ENCODE measurements at places on chromosomes 12 and 14.

DNA sequence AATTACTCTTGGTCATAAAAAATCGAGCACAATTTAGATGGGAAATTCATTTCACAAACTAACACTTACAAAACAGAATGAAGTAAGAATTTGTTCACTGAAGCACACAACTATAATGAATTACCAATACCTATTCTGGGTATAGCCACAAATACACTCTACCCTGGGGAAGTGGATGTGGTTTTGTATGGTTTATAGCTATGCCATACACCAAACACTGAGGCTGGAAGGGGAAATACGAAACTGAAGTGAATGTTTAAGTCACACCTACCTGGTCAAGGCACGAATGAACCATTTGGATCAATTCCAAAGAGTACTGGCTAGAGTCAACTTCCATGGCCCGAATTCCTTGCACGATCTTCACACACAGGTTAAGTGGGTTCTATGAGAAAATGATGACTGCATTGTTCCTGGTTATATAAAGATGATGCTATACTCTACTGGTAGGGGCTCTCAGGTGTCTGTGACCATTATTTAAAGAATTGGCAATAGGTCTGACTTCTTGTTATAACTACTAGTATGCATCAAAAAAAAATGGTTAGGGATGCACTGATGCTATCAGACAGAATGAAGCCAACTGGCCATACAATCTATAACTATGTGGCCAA lies 12.8 kb downstream of the NEK9 start:
- no peak for DNase-seq

DNA sequence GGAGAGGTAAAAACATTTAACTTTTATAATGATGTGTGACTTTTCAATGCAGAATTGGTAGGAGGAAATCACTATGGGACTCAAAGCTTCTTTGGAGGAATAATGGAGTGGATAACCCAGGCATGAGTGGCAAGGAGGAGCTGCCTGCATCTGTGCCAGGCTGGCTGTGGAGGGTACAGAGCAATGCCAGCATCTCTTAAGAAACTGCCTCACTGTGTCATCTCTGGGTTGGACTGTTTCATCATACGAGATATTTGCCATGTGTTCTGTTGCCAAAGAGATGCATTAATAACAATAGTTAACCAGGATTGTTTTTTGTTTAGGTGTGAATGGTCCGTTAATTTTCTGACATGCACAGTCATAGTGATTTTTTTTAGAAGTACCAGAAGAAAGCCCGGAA lies 183.7 kb upstream of the NTF3 start:
- DNase-seq: no peak

GRCh38 chr12:12488823-12489550 lies 73.7 kb downstream of the DUSP16 start:
- DNase-seq: no peak

DNA sequence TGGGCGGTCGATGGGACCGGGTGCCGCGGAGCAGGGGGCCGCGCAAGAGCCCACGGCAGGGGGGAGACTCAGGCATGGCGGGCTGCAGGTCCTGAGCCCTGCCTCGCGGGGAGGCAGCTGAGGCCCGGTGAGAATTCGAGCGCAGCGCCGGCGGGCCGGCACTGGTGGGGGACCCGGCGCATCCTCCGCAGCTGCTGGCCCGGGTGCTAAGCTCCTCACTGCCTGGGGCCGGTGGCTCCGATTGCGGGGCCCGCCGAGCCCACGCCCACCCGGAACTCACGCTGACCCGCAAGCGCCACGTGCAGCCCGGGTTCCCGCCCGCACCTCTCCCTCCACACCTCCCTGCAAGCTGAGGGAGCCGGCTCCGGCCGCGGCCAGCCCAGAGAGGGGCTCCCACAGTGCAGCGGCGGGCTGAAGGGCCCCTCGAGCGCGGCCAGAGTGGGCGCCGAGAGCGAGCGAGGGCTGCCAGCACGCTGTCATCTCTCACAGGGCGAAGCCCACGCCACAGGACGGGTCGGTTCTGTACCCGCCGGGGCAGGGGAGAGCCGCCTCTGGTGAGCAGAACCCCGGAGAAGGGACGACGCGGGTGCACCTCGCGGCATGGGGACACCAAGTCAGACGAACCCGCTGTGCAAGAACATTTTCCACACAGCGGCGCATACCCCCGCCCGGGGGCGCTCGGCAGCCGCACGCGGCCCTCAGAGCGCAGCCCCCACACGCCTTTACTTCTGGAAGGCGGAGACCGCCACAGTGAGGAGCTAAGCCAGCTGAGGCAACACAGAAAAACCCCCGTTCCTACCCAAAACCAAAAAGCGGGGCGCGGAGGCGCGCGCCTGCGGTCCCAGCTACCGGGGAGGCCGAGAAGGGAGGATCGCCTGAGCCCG lies 1.2 kb upstream of the SIVA1 start:
- no peak for DNase-seq

DNA sequence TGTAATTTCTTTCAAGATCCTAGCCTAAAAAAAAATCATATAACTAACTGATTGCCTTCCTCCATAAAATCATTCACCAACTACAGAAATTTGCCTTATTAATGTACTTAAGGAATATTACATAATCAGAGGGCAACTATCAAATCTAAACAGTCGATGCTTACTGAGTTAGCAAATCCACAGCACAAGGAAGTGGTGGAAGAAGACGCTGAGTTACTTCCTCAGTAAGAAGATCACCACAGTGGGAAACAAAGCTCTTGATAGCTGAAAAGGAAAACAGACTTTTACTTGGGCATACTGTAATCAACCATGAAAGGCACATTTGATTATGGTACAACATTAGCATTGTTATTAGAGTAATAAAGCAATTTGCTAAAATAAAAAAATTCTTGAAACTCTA lies 48.7 kb downstream of the HEATR5A start:
- no peak for DNase-seq

GRCh38 chr12:57934819-57935218 lies 6.5 kb upstream of the ATP23 start:
- no peak for DNase-seq

- DNase-seq: peak; percentile 68
These were observed 19.8 kb downstream of the VASH1 start for GRCh38 chr14:76780875-76781647.

DNA sequence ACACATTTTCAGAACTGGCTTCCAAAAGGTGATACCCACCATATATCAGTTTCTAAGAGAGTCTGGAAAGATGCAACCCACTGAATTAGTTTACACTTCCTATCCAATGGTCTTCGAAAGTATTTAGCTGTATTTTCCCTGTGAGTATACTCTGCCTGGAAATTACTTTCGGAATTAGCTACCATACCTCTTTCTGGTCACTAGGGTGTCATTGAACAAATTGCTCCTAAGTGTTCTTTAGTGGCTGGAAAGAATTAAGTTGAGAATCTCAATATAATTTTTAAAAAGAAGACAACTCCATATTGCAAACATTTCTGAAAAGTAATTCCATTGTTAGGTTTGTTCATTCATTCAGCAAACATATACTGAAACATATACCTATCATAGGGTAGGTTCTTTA lies 283.1 kb upstream of the SSTR1 start:
- DNase-seq: no peak

- DNase-seq: no peak
These were observed 203.8 kb downstream of the CRADD start for GRCh38 chr12:93880853-93881522.

GRCh38 chr12:102526656-102527055 lies 46.3 kb upstream of the IGF1 start:
- DNase-seq: no peak

DNA sequence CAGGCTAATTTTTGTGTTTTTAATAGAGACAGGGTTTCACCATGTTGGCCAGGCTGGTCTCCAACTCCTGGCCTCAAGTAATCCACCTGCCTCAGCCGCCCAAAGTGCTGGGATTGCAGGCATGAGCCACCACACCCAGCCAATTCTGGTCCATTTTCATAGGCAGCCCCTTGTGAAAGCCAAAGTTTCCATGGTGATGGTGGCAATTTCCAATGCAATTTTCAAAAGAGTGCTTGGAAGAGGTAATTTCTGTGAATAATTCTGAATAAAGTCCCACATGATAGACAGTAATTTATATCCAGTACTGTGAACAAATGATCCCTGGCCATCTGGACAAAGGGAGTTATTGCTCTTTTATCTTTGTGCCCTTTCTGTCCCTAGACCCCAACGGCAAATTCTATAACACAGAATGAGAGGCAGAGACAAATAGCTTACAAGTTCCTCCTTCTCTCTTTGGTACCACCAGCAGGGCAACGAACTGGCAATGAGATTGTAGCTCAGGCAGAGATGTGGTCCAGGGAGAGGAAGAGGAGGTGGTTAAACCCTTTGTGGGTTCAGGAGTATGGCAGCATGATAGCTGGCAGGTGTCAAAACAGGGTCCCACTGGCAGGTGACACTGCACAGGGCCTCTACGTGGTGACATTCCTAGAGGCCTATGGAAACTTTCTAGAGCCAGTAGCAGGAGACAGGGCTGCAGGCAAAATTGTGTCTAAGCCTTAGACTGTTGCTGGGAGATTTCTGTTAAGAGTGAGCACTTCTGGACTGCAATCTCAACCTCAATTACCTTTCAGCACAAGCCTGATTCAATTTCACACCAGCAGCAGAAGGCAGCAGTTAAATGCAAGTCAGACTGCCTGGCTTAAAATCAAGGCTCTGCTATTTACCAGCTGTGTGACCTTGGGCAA lies 46.5 kb downstream of the NT5DC3 start:
- DNase-seq: no peak

GRCh38 chr14:48275301-48275700 lies 599.9 kb upstream of the MDGA2 start:
- DNase-seq: peak; percentile 14

DNA sequence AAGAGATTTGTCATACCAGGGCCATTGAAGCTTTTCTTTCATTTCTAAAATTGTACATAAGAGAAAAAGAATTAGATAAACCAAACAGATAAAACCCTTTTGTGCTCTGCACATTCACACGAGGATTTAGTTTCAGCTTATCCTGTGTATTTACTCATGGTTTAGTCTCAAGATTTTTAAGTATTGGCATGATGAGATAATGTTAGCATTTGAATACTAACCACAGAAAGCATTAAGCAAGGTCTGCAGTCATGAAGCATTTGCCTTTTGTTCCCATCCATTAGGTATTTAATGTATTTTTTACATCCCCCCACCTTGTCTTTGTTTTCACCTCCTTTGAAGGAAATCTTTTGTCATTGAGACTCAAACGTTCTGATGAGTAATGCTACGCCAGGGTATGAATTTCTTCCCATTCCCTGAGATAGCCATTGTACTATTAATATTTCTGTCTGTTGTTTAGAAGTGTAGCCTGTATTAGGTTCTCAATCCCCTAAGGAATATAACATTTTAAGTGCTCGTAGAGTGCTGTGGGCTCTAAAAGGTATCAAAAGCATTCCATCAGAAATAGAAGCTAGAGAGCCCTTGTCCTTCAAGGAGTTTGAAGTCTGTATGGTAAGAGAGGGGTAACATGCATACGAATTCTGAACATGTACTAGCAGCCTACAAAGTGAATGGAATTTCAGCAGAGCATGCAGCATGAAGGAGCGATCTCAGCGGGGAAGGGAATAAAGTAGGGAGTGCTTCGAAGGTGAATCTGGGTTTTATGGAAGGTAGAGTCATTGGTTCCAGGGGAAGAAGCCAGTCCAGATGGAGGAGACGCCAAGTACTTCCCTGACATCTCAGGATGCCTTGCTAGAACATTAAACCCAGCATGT lies 22.3 kb downstream of the CRADD start:
- DNase-seq: no peak

DNA sequence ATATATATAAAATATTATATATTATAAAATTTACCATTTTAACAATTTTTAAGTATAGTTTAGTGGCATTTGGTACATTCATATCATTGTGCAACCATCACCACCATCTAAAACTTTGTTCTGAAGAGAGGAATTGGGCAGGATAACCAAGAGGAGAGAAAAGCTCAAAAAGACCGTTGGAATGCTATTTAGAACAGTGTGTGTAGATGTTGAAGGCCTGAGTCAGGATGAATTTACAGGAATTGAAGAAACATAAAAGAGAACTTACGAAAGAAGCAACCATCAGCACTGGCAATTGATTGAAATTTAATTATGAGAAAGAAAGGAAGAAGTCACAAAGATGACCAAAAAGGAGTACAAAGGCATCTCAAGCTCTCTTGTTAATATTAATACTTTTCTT lies 196.9 kb upstream of the PWP1 start:
- DNase-seq: no peak

DNA sequence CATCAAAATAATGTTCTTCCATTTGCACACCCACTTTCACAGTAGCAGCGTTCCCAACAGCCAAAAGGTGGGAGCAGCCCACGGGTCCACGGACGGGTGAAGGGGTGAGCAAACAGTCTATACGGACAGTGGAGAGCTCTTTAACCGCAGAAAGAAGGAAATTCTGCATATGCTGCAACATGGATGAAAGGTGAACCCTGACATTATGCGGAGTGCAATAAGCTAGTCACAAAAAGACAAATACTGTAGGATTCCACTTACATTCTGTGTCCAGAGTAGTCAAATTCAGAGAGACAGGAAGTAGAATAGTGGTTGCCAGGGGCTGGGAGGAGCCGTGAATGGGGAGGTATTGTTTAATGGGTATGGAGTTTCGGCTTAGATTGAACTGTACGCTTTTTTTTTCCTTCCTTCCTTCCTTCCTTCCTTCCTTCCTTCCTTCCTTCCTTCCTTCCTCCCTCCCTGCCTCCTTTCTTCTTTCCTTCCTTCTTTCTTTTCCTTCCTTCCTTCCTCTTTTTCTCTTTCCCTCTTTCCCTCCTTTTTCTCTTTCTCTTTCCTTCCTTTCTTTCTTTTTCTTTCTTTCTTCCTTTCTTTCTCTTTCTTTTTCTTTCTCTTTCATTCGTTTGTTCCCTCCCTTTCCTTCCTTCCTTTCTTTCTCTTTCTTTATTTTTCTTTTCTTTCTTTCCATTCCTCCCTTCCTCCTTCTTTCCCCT lies 15.8 kb upstream of the ANKRD9 start:
- DNase-seq: no peak

Measured in nucleus accumbens (tissue), 56 donors.